ENCODE measurements at places on chromosomes 6 and 20.
A peak's percentile ranks its signal among the peaks of the same experiment; 100 is the strongest.

GRCh38 chr6:139944976-139945375, 570.5 kb upstream of the CITED2 start:
- DNase-seq: no peak

DNA sequence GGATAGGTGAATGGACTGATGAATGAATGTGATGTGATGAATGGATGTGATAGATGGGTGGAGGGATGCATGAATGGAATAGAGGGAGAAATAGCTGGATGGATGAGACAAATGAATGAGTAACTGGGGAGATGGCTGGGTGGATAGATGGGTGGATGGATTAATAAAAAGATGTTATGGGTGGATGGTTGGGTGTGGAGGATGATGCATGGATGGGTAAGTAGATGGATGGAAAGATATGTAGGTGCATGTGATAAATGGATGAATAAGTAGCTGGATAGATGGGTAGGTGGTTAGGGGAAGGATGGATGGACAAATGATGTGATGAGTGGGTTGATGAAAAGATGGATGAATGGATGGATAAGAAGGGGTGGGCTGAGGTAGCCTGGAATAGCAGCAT, 4.7 kb downstream of the HNF4A start:
- no peak for DNase-seq

GRCh38 chr6:140774080-140774505, 1358.6 kb upstream of the GJE1 start:
- no peak for DNase-seq

DNA sequence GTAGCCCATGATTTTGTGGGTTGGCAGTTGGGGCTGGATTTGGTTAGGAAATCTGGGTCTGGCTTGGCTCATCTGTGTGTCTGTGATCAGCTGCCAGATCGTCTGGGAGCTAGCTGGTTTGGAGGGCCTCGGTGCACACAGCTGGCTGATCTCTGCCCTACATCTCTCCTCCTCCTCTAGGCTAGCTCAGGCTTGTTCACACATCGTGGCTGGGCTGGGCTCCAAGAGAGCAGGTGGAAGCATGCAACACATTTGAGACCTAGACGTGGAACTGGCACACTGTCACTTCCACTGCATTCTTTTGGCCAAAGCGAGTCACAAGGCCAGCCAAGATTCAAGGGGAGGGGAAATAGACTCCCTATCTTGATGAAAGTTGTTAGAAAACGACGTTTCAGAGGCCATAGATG, 15.9 kb downstream of the NDUFAF5 start:
- DNase-seq: no peak

- no peak for DNase-seq
These were observed 43.8 kb upstream of the EIF2S2 start for GRCh38 chr20:34155836-34156235.

GRCh38 chr6:74409447-74409846, 713.4 kb downstream of the CD109 start:
- DNase-seq: no peak

DNA sequence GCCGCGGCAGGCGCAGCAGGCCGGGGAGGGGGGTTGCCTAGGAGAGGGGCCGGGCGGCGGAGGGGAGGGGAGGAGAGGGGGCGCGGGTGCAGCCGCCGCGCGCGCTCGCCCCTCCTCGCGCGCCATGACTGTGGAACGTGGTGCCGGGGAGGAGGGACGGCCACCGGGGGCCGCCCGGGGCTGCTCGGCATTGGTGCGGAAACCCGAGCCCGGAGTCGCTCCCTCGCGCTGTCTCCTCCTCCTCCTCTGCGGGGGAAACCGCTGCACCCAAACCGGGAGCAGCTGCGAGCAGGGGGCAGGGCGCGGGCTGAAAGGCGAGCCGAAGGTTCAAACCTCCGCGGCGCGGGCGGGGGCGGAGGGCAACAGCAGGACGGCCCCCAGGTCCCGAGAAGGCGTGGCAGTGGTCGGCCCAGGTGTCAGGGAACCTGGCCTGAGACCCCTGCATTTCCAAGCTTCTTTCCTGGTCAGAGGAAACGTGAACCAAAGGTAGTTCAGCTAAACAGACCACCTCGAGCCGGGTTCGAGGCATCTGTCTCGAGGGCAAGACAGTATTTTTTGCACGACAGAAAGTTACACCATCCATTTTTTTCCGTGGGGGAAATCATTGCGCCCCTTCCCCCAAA, 1.4 kb upstream of the TRERF1 start:
- DNase-seq: peak; percentile 96

DNA sequence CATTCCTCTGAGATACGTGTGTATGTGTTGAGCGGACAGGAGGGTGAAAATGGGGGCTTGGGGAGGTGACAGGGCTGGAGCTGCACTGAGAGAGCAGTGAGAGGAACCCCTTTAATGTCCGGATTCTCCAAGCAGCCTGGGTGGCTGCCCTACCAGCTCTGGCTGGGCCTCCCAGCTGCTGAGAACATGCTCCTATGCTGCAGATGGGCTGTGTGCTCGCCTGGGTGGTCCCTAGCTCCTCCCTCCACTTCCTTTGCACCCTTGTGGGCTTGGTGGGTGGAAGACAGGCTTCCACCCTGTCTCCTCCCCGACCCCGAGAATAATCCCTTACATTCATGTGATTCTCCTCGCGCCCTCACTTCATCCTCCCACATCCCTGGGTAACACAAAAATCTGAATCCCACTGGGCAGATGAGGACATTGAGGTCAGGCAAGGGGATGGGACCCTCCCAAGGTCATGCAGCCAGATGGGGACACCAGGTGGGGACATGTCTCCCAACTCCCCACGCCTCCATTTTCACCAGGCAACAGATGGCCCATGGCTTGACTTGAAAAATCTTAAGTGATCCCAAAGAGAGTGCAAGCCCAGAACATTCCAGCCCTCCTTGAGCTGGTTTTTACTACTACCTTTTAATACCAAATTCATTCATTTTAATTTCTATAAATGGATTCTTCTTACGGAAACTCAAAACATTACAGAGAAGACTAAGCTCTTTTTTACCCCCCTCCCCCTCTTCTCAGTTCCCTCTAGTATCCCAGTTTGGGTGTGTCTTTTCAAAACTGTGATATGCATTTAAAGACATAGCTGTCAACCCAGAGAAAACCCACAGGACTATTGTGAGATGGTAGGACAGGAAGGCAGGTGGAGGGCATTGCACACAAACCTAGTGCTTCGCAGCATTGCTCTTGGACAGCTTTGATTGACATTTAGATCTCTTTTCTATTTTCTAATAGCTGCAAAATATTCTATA, 5.0 kb upstream of the PDRG1 start:
- no peak for DNase-seq

- DNase-seq: peak; percentile 41
These were observed 76.4 kb downstream of the SSR1 start for GRCh38 chr6:7236306-7237209.

DNA sequence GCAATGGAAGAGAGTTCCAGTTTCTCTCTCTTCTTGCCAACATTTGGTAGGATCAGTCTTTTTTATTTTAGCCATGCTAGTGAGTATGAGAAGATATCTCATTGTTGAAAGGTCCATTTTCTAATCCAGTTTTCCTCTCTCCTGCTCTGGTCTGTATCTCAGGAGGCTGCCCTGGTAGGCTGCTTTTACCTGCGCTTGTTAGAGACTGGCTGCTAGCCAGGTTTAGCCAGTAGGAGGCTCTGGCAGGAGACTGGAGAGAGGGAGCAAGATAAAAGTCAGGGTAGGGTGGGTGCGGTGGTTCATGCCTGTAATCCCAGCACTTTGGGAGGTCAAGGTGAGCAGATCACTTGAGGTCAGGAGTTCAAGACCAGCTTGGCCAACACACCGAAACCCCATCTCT, 68.6 kb upstream of the FOXP4 start:
- DNase-seq: peak; percentile 77

- DNase-seq: no peak
These were observed 84.9 kb upstream of the SCAF8 start for GRCh38 chr6:154648188-154648887.

DNA sequence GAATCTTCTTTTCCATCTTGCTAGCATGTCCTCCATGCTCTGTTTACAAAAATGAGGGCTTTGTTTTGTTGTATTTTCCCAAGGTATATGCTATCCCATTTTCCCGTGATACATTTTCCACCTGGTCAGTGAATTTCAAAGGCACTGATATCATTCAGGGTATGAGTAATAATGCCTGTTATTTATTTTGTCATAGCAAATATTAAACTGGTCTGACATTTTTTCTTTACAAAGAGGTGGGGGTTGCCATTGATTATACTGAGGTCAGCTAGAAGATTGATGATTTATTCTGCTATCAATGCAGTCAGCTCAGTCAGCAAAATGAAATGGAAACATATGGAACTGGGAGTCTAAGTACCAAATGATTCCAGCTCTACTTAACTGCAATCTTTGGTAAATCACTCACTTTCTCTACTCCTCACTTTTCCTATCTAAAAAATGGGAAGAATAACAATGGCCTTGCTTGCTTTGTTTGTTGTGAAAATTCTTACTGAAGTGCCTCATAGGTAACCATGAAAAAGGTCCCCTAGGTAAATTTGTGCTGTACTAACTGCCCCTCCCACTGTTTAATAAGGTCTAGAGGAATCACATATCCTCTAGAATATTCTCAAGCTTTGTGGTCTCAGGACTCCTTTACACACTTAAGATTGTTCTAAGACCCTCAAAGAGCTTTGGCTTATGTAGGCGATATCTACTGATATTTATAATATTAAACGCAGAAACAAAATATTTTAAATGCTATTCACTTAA, 64.0 kb downstream of the ARHGAP18 start:
- DNase-seq: no peak

GRCh38 chr6:40986364-40986763, 52.7 kb downstream of the UNC5CL start:
- DNase-seq: no peak

DNA sequence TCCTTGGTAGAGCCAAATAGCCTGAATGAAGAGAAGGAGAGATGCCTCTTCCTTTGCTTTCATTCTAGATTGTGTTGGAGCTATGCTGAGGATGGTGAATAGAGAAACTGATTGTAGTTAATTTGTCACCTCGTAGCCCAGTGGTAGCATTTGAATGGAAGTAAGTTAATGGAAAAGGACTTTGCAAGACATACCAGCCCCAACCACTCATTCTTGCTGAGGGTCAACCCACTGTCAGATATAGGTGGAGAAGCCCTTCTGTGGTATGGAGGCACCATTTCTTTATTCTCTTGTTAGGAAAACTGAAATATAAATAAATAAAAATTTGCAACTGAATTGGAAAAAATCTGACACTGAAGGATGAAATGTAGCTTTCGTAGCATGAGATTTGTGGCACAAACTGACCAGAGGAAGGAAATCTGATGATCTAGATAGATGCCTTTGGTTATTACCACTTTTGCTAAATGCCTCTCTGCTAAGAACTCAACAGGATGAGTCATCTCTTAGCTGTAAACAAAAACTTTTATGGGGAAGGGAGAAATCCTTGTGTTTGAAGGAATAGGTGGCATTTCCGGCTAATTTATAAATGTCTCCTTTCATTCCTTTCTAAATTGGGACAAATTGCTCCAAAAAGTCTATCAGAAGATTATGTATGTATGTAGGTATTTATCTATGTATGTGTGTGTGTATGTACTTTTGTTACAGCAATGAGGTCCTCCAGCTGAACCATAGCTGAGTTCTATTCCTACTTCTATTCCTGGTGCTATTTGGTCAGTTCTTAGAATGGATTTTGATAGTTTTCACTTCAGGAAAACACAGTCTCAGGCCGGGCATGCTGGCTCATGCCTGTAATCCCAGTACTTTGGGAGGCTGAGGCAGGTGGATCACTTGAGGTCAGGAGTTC, 76.5 kb upstream of the SUPT3H start:
- no peak for DNase-seq

DNA sequence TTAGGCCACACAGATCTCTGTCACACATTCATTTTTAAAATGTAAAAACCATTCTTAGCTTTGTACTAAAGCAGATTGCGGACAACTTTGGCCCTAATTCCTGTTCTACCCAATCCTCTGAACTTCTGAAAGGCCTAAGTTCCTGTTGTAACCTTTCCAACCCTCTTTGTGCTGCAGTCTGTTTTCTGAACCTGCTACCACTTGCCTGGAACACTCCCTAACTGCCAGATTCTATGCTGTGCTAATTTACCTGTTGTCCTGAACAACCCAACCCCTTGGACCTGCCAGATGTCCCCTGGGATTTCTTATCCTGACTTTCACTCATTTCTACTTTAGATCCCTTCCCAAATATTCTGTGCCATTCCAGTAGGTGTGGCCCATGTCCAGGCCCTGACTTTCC, 398.7 kb downstream of the ZFAND3 start:
- peak; percentile 13 for DNase-seq

- no peak for DNase-seq
These were observed 100.4 kb downstream of the NRN1 start for GRCh38 chr6:5906340-5906670.

GRCh38 chr20:14717134-14717999, 380.0 kb upstream of the FLRT3 start:
- no peak for DNase-seq

- no peak for DNase-seq
These were observed 22.9 kb upstream of the CD83 start for GRCh38 chr6:14094721-14095120.

DNA sequence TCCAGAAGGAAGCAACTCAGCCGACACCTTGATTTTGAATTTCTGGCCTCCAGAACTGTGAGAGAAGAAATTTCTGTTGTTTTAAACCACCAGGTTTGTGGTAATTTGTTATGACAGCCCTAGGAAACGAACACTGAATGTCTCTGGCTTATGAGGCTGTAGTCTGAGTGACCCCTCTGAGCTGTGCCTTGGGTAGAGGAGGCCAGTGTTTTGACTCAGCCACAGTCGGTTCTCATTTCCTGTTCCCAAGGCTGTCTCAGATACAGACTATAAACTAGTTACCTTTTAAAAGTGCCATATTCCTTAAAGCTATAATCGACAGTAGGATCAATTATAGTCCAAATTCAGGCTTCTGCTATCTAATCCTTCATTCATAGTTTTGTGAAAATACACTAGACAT, 391.2 kb upstream of the MAP3K7 start:
- DNase-seq: no peak

GRCh38 chr6:126880964-126881363, 237.5 kb upstream of the RSPO3 start:
- DNase-seq: no peak

DNA sequence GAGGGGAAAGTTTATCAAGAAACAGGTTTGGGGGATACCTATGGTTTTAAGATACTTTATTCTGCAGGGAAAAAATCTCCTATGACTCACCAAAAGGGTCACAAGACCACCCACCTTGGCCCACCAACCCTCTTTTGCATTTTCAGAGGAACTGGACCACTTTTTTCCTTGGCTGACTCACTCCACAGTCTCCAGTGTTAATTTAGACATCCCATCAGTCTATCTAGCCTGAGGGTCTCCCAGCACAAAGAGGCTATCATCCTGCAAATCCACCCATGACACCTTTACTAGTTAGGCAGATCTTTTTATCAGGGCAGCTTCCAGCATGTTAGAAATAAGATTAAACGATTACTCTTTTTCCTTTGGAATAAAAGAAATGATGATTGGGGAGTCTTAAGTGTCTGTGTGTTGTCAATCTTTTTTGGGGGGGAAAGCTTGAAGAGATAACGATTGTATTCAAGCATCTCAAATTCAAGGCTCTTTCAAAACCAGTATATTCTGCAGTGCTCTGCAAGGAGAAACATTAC, 138.1 kb upstream of the RIN2 start:
- DNase-seq: peak; percentile 56

- DNase-seq: no peak
These were observed 17.1 kb upstream of the VSTM2L start for GRCh38 chr20:37885593-37886503.

GRCh38 chr6:19839788-19840187, 2.6 kb downstream of the ID4 start:
- DNase-seq: no peak

Data from endodermal cell (in vitro differentiated cells).